NCI-H2029 (cell line): ENCODE measurements at places on chromosomes 2 and 18.

GRCh38 chr2:224029876-224030275, 9.2 kb downstream of the SERPINE2 start:
- no peak for DNase-seq

GRCh38 chr2:239004274-239005015, 156.6 kb downstream of the TWIST2 start:
- DNase-seq = no peak

- no peak for DNase-seq
Observed at GRCh38 chr2:241703032-241703604, 1.3 kb downstream of the ING5 start.

- no peak for DNase-seq
Observed at GRCh38 chr2:64955467-64955866, 33.7 kb upstream of the SLC1A4 start.

DNA sequence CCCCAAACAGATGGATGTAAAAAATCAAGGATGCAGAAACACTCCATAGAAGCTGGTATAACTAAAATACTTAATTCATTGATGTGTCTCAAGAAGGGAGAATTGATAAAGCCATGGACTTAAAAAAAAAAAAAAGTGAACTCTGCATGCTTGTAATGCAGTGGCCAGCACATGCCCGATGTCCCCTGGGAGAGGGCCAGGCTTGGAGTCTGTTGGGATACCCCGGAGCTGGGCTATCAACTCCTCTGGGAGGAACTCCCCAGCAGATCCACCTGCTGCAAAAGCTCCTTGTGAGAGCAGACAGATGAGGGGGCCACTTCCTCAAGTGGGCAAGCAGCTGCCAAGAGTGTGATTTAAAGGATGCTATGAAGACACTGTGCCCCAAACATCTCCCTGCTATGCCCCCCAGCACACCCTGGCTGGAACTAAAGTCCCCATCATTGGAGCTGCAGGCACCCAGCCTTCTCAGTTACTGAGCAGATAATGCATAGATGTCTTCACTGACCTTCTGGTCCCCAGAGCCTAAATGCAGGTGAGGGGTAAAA, 311.5 kb upstream of the ID2 start:
- no peak for DNase-seq

DNA sequence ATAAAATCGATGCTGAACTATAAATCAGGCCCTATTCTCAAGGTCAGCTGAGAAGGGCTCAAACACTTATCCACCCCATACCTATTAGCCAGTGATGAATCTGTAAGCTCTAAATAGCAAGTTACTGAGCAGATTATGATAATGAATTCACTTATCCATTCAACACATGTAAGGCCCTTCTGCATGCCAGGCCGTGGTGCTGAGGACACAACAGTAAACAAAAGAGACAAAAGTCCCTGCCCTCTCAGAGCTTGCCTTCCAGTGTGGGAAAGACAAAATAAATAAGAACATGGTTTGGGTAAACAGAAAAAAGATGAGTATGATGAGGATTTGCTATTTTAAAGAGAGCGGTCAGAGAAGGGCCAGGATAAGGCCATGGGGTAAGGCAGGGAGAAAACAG, 11.7 kb downstream of the TTC32 start:
- peak; percentile 32 for DNase-seq

DNA sequence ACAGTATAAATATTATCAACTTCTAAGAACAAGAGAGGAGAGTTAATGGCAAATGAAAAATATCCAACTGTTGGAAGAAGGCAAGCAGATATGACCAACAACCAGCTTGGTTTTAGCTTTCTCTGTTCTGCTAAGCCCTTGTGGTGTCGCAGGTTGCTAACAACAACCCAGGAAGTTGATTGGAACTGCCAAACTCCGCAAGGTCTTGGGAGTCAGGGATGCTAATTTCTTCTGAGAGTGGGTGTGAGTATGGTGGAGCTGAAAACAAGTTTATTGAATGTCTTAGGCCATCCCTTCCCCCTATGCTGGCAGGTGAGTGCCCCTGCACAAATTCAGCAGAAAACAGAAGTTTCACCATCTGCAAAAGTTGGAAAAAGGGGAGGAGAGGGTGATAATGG, 17.5 kb downstream of the BZW1 start:
- DNase-seq = no peak
